COR-L47 (cell line): ENCODE measurements at places on chromosomes 5 and 9.

- no peak for DNase-seq
Measured at GRCh38 chr5:160800375-160801275, 51.4 kb downstream of the ATP10B start.

- no peak for DNase-seq
Measured at GRCh38 chr9:131258698-131259431, 17.4 kb downstream of the FAM78A start.

DNA sequence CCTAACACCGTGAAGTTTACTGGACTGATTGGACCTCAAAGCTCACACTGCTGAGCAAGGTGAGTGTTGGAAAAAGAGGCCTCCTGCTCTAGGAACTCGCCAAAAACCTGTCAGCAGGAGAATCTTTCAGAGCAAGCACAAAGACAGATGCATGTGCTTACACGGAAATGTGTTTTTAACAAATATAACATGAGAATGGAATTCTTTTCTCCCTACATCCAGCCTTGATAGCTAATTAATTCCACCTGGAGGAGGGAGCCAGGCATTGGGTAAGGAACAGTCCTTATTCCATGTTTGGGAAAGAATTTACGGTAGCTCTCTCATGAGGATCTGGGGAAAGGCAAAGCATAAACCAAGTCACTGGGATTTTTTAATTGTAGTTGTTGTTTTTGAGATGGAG is 98.8 kb downstream of the KLF4 start:
- DNase-seq: no peak

GRCh38 chr9:95458666-95459065 is 58.1 kb downstream of the PTCH1 start:
- no peak for DNase-seq
